Subcutaneous preadipocyte (primary cell): ENCODE measurements at places on chromosomes 11 and 22. TPM values are rescaled to one million over a fixed set of nuclear protein-coding genes. Genes with fewer than 3 reads are reported as not detected.

ALDH3B1 gene
- 28.7 and 33.1 TPM in 2 replicates for total RNA-seq

HYLS1 gene
- 11.0 and 12.5 TPM in 2 replicates for total RNA-seq

KDM4E gene
- not detected in 2 replicates for total RNA-seq

KIF18A gene
- 14.0 and 22.1 TPM in 2 replicates for total RNA-seq

SLC6A5 gene
- total RNA-seq, result not detected in 2 replicates

PANX3 gene
- not detected in 2 replicates for total RNA-seq

GAL3ST3 gene
- not detected in 2 replicates for total RNA-seq

PRG3 gene
- not detected in 2 replicates for total RNA-seq
